Caco-2 (cell line): ENCODE measurements at places on chromosomes 7 and 10. TPM values are rescaled to one million over a fixed set of nuclear protein-coding genes. Genes with fewer than 3 reads are reported as not detected.
A peak's percentile ranks its signal among the peaks of the same experiment; 100 is the strongest.

The RNLS gene
- total RNA-seq = 5.7 and 6.7 TPM in 2 replicates

- peak overlapping the region; percentile 99 for H3K4me3 ChIP-seq
- DNase-seq = peak; percentile 57
- peak overlapping the region; percentile 98 for H3K27ac ChIP-seq
- no peaks in the 10 kb centered on the region for H3K27me3 ChIP-seq
Measured at GRCh38 chr10:123007558-123008354, 839 bp downstream of the IKZF5 start.

The MORN4 gene
- total RNA-seq = 9.7 and 12.6 TPM in 2 replicates

GRCh38 chr7:26534649-26535482 lies 243.2 kb downstream of the SNX10 start:
- H3K4me1 ChIP-seq = no peaks in the 10 kb centered on the region
- no peaks in the 10 kb centered on the region for H3K36me3 ChIP-seq
- H3K27me3 ChIP-seq = peaks cover 3% of the 10 kb centered on the region
- DNase-seq = no peak
- H3K27ac ChIP-seq = no peak overlapping the region
- no peak overlapping the region for H3K4me3 ChIP-seq

- H3K4me3 ChIP-seq = no peak overlapping the region
- no peaks in the 10 kb centered on the region for H3K36me3 ChIP-seq
- H3K4me1 ChIP-seq = no peaks in the 10 kb centered on the region
- H3K27me3 ChIP-seq = no peaks in the 10 kb centered on the region
- DNase-seq = no peak
Measured at GRCh38 chr7:36591636-36592035, 132.7 kb downstream of the AOAH start.

- no peaks in the 10 kb centered on the region for H3K36me3 ChIP-seq
- no peak for DNase-seq
- no peak overlapping the region for H3K4me3 ChIP-seq
- no peaks in the 10 kb centered on the region for H3K27me3 ChIP-seq
- no peak overlapping the region for H3K27ac ChIP-seq
Measured at GRCh38 chr10:25972631-25973030, 38.6 kb downstream of the MYO3A start.
